ENCODE measurements at places on chromosomes 5 and 9.

- DNase-seq: no peak
These were observed 81.5 kb downstream of the NIPBL start for GRCh38 chr5:36957953-36958537.

- no peak for DNase-seq
These were observed 12.8 kb upstream of the OR13J1 start for GRCh38 chr9:35882996-35883395.

DNA sequence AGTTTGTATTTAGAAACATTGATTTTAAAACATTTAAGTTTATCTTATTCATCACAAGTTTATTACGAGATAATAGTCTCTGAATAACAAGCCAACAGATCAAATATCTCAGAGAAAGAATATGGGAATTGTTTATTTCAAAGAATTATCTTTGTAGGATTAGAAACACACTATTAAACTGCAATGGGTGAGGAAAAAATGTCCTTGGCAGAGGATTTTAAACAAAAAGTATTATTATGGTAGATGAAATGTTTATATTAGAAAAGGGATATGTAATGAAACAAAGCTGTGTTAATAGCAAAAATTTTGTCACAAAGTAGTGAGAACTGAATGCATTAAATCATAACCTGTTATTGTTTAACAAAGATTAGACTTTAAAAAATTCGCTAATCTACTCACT, 1382.9 kb upstream of the DMAC1 start:
- DNase-seq: no peak

GRCh38 chr5:171418982-171419687, at the start of gene FGF18:
Gene FGF18, plus strand, starts transcription at chr5:171419647. Its CDS starts 553 bp downstream, at chr5:171420200.
- peak; percentile 40 for DNase-seq

GRCh38 chr5:69300537-69301203, 31.9 kb downstream of the CCDC125 start:
- no peak for DNase-seq

DNA sequence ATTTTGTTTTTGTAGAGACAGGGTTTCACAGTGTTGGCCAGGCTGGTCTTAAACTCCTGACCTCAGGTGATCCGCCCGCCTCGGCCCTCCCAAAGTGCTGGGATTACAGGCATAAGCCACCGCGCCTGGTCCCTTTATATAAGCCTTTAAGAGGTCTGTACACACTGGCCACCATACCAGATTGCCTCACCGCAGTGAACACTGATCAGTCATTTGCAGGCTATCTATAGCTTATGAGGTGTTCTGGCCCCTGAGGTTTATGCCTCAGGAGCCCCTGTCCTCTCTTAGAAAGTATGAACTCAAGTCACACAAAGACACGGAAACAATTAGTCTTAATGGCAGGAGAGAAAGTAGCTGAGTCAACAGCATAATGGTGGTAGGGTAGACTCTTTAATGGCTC, 14.6 kb downstream of the HINT1 start:
- DNase-seq: no peak

GRCh38 chr5:15992918-15993317, 186.7 kb downstream of the MARCHF11 start:
- DNase-seq: no peak

DNA sequence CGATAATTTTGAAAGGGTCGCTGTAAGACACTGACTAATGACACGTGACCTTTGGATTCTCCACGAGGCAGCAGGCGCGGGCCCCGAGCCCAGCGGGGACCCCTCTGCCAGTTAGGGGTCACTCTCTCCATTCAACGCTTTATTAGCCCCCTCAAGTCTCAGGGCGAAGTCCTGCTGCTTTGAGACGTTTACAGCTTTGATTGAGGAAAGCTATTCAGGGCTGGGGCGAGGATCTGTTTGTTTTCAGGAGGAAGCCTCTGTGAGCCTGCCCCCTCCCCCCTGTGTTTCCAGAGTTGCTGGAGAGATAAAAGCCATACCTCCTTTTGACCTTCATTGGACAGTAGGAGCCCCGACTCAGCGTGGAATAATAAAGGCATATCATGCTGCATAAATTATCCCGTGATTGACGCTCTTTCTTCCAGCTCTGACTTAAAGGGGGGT, 31.4 kb upstream of the MSX2 start:
- DNase-seq: no peak

- no peak for DNase-seq
These were observed 146.9 kb downstream of the AUH start for GRCh38 chr9:91214867-91215266.

GRCh38 chr5:43608406-43608805, 5.4 kb downstream of the NNT start:
- DNase-seq: no peak

- no peak for DNase-seq
These were observed 2.1 kb downstream of the ARHGEF37 start for GRCh38 chr5:149583394-149583793.

- DNase-seq: no peak
These were observed 75.4 kb upstream of the MAP3K1 start for GRCh38 chr5:56739990-56740389.

DNA sequence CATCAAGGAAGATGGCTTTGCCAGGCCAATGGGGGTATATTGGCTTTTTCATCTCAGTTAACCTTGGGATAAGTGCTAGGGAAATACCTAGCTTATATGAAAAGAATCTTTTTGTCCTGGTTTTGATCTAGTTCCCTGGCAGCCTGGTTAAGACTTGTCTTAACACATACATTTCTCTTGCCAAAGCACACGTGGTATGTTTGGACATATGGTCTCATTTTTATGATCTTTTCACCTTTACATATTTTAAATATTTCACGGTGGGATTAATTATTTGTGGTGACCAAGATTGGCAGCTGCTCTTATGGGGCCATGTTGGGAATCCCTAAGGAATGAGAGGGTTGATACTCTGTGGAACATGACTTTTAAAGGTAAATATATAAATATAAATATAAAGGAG, 312.5 kb downstream of the NPR3 start:
- DNase-seq: no peak

GRCh38 chr9:33289496-33289895, 820 bp upstream of the NFX1 start:
- DNase-seq: peak; percentile 27

Data from T-helper 2 cell treated with Interferon-gamma antibody and Interleukin-4, amounts not matched to agents 5 μg/mL and 100 μg/mL, for 36 hours (primary cell).